ENCODE measurements at places on chromosomes 12 and 14.

DNA sequence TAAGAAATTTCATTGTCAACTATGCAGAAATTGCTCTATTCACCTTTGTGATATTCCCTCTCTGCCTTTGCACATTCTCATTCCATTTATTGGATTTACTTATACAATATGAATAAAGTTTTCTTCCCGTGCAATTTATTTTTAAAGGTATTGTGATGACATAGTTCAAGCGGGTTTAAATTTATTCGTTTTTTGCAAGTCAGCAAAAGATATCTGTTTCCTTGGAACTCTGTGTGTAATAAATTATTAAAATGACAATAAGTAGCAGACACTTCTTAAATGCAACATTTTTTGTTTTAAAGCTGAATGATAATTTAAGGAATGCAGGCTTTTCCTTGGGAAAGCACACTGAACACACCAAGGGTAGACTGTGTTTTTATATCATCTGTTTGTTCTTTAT lies 143.1 kb downstream of the SLC41A2 start:
- DNase-seq, result no peak

- no peak for DNase-seq
Measured at GRCh38 chr12:129409281-129409680, 494.5 kb downstream of the TMEM132D start.

DNA sequence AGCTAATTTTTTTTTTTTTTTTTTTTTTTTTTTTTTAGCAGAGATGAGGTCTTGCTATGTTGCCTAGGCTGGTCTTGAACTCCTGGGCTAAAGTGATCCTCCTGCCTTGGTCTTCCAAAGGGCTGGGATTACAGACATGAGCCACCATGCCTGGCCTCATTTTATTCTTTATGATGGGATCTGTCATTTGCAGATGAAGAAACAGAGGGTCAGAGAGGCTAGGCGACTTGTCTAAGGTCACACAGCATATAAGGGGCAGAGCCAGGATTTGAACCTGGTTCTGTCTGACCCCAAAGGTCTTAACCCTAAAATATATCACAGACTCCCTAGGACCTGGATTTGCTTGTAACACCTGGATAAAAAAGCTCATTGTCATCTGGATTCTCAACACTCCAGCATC lies 282.6 kb downstream of the KSR2 start:
- no peak for DNase-seq

GRCh38 chr12:122067966-122068365 lies 10.6 kb upstream of the MLXIP start:
- DNase-seq, result peak; percentile 93

GRCh38 chr12:115268451-115268850 lies 584.5 kb upstream of the TBX3 start:
- DNase-seq, result no peak

DNA sequence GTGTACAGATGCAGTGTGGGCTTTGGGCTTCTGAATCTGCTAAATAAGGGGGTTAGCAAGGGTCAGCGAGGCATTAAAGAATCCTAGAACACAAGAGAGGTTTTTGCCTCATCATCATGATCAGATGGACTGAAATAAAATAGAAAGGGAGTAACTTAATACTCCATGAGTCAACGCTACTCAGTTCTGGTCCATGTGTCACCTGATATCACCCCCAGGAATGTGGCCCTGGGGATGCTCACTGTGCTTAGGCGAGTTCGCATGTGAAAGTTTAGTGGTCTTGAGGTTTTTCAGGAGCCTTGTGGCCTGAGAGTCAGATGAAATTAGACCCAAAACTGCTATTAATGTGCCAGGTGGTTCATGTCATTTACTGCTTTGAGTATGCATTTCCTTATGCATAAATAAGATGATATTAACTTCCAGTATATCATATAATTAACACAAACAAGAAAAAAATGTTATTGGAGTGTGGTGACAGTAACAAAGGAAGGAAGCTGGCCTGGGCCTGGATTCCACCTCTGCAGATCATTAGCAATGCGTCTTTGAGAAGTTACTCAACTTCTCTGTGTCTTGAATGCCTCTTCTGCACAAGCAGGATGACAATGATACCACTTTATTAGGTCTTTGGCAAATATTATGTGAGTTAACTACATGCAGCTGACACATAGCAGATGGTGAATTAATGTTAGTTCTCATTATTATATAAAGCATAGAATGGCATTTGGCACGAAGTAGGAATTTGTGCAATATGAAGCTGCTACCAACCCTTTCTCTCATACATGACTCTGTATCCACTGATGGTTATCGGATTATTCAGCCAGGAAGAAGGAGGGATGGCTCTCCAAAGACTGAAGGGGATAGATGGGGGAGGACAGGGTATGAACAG lies 1272.6 kb downstream of the AACS start:
- peak; percentile 48 for DNase-seq

GRCh38 chr14:102125546-102125945 lies 14.2 kb upstream of the WDR20 start:
- no peak for DNase-seq

Data from fibroblast of lung (primary cell).